Suppressor macrophage treated with lipopolysaccharide for 1 hour (primary cell): ENCODE measurements at places on chromosomes 5 and 9.
A peak's percentile ranks its signal among the peaks of the same experiment; 100 is the strongest.

GRCh38 chr5:65914641-65915196 is 11.7 kb upstream of the ERBIN start:
- no peak for DNase-seq

GRCh38 chr9:77510666-77511065 is 137.5 kb downstream of the GNA14 start:
- no peak for DNase-seq

- no peak for DNase-seq
These were observed 240.3 kb downstream of the TLE4 start for GRCh38 chr9:79812099-79812498.

DNA sequence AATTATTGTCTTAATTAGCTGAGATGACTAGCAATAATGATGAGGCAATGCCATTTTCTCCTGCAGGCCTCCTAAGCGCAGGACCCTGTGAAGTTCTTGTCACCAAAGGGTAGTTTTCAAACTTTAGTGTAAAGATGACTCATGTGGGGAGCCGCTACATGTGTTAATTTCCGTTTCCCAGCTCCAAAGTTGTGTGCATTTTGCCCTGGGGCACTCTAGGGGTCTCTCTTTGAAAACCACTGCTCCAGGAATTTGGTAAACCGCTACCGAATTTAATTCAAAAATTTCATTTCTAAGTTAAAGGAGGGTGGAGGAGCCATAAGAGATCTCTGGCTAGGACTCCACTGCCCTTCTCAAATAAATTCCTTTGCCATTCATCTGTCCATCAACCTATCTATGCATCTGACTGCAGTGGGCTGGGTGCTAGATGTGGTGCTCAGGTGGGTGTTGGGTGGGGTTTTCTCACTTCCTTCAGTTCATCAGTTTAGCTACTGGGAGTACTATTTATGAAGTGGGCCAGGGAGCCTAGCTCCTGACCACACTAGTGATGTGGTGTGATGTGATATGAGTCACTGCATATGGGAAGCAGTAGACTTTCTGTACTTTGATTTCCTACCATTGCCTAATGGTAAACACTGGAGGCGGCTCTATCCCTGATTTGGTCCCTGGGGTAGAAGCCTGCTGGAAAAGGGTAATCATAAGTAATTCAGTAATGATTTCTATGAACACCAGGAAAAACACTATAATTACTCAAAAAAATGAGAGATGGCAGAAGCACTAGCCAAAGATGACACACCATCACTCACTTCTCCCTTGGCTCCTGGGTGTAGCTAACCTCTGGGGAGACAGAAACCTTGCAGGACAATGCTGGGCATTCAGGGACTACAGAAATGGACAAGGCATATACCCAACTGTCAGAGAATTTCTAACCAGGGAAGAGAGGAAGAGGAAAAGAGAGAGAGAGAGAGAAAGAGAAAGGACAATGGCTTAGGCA is 4.0 kb upstream of the ZSWIM6 start:
- peak; percentile 77 for DNase-seq

DNA sequence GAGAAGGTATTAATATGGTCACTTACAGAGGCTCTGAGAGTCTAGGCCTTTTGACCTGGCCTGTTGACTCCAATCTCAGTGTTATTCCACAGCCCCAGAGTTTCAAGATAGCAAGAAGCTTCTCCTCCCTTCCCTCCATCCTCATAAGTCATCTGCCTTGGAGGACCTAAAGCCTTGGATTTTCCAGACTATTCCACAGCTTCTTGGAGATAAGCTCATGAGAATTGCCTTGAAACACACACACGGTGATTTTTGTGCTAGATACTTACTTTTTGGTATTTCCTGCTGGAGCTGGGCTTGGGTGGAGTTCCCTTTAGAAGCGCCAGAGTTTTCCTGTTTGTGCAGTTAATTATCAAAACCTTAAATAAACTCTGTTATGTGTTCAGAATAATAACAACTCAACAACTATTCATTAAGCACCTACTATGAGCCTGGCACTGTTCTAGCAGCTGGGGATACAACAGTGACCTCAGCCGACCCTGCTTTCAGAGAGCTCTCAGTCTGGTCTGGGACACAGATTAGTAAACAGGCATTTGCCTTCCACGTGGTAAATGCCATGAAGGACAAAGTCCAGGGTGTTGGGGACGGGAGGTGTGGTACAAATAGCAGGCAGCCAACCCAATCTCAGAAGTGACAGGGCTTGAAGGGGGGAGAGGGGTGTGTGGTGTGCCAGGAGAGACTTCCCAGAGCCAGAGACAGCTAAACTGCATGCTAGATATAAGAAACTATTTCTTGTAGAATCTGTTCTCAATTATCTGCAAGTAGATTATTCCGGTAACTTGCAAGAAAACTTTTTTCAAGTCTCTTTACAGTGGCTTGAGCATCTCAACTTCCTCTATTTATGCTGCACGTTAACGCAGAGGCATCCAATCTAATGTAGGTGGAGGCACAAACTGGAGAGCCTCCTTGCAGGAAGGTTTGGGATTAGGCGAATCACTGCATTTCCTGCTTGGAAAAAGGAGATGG is 55.9 kb upstream of the KLF9 start:
- DNase-seq: no peak
